ENCODE measurements at places on chromosomes 3 and 15.

DNA sequence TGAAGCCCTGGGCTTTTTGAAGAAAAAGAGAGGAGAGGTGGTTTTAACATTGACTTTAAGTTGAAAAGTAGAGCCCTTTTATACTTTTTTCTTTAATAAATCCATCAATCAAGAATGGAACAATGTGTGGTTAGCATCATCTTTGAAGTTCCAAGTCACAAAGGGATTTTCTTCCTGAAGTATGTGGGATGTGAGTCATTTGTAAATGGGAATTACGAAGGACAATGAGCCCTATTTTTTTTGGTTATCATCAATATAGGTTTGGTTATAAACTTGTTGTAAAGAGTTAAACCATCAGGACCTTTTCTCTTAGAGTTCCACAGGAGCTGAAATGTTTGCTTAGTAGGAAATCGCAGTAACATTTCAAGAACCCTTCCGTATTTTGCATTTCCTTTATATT is 38.3 kb downstream of the PIK3CA start:
- DNase-seq, result no peak

DNA sequence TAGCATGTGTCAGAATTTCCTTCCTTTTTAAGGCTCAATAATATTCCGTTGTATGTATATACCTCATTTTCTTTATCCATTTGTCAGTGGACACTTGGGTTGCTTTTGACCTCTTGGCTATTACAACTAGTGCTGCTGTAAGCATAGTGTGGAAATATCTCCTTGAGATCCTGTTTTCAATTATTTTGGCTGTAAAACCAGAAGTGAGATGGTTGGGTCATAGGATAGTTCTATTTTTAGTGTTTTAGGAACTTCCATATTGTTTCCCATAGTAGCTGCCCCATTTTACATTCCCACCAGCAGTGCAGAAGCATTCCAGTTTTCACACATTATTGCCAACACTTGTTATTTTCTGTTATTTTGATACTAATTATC is 70.4 kb upstream of the C15orf39 start:
- DNase-seq, result no peak

DNA sequence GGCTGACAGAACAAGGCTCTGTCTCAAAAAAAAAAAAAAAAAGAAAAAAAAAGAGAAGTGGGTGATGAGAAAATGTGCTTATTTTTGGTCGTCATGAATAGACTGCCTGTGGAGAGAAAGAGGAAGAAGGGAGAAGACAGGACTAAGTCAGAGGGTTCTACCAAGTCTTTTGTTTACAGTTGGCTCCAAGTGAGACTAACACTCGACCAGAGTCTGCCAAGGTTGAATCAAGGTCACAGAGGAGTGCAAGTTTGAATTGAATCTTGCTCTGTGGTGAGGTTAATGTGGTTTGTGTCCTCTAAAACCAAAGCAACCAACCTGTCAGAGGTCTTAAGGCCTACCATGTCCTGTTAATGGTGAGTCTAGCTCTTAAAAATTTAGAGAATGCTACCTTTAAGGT is 334.1 kb upstream of the GRM7 start:
- no peak for DNase-seq

DNA sequence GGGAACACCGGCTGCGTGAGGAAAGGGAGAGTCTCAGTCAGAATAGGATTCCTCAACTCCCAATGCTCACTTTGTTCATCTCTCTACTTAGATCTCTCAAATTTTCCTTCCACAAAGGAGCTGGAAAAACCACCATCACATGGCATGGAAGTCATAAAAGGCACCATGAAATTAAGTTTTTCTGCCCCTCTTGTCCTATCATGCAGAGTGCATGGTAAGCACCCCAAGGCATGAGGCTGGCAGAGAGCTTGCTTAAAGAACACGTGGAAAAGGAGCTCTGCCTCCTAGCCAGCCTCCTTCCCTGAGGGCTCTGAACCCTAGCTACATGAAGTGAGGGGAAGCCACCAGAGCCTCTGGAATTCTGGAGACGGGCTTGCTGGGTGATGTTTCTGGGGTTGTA is 17.8 kb downstream of the STIMATE start:
- DNase-seq, result no peak

GRCh38 chr3:32026593-32026992 is 45.0 kb downstream of the ZNF860 start:
- no peak for DNase-seq

Measured in glomerular endothelial cell (primary cell).